ENCODE measurements at places on chromosomes 13 and 19. TPM values are rescaled to one million over a fixed set of nuclear protein-coding genes. Genes with fewer than 3 reads are reported as not detected.

The PSPC1 gene
- 69.9 TPM for total RNA-seq

The CPB2 gene
- not detected for total RNA-seq

The ZNF793 gene
- 0.86 TPM for total RNA-seq

The CEACAM7 gene
- total RNA-seq, result not detected

The LYL1 gene
- 119 TPM for total RNA-seq

The TICAM1 gene
- total RNA-seq, result 6.5 TPM

The ZNF211 gene
- total RNA-seq, result 7.5 TPM

All from vein endothelial cell (primary cell).